ENCODE measurements at places on chromosomes 13 and 19. TPM values are rescaled to one million over a fixed set of nuclear protein-coding genes. Genes with fewer than 3 reads are reported as not detected.

- no peak overlapping the region for H3K27ac ChIP-seq
- H3K4me1 ChIP-seq, result peaks cover 23% of the 10 kb centered on the region
- no peaks in the 10 kb centered on the region for H3K27me3 ChIP-seq
- peak overlapping the region; percentile 81 for H3K4me3 ChIP-seq
- peak; percentile 53 for DNase-seq
These were observed 839 bp upstream of the CKAP2 start for GRCh38 chr13:52454459-52454819.

GRCh38 chr13:70483599-70484276, 375.5 kb upstream of the KLHL1 start:
- H3K36me3 ChIP-seq, result no peaks in the 10 kb centered on the region
- no peaks in the 10 kb centered on the region for H3K27me3 ChIP-seq
- H3K4me3 ChIP-seq, result no peak overlapping the region
- no peak for DNase-seq
- no peaks in the 10 kb centered on the region for H3K4me1 ChIP-seq

- no peaks in the 10 kb centered on the region for H3K27me3 ChIP-seq
- H3K27ac ChIP-seq, result no peak overlapping the region
- no peak overlapping the region for H3K4me3 ChIP-seq
- DNase-seq, result no peak
- H3K36me3 ChIP-seq, result no peaks in the 10 kb centered on the region
These were observed 112.3 kb downstream of the SLC7A1 start for GRCh38 chr13:29483211-29483610.

DNA sequence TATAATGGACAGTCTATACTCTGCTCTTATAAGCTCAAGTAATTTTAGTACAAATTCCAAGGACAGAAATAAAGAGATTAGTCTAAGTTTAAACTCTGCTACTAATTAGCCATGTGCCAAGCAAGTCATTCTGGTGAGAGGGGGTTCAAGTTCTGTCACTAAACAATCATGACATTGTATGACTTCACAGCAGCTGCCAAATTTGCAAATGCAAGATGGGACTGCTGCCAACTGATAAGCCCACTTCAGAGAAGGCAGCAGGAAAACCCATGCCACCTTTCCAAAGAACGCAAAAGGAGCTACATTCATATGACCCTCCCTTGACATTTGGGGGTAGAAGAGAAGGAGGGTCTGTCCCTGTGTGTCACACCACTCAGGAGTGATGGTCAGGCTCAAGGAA, 60.7 kb upstream of the RFXAP start:
- no peak overlapping the region for H3K4me3 ChIP-seq
- no peaks in the 10 kb centered on the region for H3K27me3 ChIP-seq
- no peaks in the 10 kb centered on the region for H3K36me3 ChIP-seq
- DNase-seq, result no peak
- H3K27ac ChIP-seq, result no peak overlapping the region
- H3K4me1 ChIP-seq, result no peaks in the 10 kb centered on the region

THSD1 gene
- total RNA-seq, result 1.1 TPM

SLC25A41 gene
- 0.14 TPM for total RNA-seq

DNA sequence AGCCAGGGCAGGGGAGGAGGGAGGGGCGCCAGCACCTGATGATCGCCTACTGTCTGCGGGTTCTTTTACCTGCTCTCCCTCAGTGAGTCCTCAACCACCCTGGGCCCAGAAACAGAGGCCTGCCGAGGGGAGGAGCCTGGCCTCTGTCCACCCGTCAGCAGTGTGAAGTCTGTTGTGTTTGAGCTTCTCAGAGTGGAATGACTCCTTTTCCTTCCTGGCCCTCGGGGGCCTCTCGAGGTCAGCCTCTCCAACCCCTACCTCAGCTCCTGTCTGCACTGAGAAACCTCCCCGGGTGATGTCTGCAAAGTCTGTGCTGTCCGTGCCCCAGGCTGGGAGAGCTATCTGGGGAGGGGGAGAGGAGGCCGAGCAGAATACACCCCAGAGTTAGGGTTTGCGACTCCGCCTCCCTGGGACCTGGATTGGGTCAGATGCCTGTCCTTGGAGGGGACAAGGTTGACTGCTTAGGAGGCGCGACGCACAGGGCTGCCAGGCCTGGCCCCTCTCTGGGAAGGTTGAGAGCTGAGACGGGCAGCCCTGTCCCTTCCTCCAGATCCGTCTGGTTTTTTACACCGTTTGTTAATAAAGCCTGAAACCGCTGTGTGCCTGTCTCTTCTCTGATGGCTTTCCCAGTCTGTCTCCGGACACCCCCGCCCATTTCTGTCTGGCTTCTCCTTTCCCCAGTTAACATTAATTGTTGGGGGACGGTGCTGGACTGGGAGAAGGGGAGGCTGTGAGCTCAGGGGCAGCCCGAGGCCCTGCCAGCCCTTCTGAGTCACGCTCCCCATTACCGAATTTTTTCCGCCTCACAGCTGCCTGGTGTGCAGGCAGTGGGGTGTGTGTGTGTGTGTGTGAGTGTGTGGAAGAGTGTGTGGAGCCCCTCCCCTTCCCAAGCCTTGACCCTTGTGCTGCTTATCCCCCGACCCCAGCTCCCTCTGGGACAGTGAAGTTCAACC, 989 bp upstream of the SSC5D start:
- peaks cover 3% of the 10 kb centered on the region for H3K4me1 ChIP-seq
- peaks cover 8% of the 10 kb centered on the region for H3K36me3 ChIP-seq
- DNase-seq, result no peak

- H3K27me3 ChIP-seq, result no peaks in the 10 kb centered on the region
- peaks cover 30% of the 10 kb centered on the region for H3K4me1 ChIP-seq
- H3K36me3 ChIP-seq, result peaks cover 2% of the 10 kb centered on the region
These were observed 15.2 kb downstream of the PLEKHF1 start for GRCh38 chr19:29680447-29680846.

- H3K4me1 ChIP-seq, result no peaks in the 10 kb centered on the region
- peak overlapping the region; percentile 14 for H3K4me3 ChIP-seq
- no peaks in the 10 kb centered on the region for H3K27me3 ChIP-seq
- DNase-seq, result no peak
These were observed 2.0 kb downstream of the ZSCAN1 start for GRCh38 chr19:58035863-58036262.

DNA sequence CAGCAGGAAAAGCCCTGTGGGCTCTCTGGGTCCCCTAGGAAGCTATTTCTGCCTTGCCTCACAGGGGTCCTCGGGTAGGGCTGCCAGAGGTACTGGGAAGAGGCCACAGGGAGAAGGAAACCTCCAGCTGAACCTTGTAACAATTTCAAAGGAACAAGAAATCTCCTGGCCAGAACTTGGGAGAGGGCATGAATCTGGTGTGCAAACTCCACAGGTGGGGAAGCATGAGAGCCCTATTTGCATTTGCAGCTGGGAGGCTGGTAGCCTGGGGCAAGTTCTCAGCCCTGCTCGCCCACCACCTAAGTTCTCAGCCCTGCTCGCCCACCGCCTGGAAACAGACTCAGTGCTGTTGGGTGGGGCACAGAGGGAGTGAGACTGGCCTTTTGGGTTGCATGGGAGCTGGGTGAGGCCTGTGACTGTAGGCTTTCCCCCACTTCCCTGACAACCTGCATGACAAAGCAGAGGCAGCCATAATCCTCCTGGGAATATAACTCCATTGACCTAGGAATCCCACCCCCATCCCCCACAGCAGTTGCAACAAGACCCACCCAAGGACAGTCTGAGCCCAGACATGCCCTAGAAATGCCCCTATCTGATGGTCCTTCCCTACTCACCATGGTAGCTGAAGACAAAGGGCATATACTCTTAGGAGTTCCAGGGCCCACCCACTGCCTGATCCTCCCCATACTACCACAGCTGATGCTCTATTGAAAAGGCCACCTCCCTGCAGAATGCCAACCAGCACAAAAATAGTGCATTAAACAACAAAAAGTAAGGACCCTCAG, 11.7 kb downstream of the UGGT2 start:
- DNase-seq, result no peak
- no peak overlapping the region for H3K4me3 ChIP-seq
- no peaks in the 10 kb centered on the region for H3K36me3 ChIP-seq
- H3K4me1 ChIP-seq, result no peaks in the 10 kb centered on the region
- H3K27ac ChIP-seq, result no peak overlapping the region
- H3K27me3 ChIP-seq, result no peaks in the 10 kb centered on the region

- H3K4me3 ChIP-seq, result no peak overlapping the region
- no peaks in the 10 kb centered on the region for H3K36me3 ChIP-seq
- DNase-seq, result no peak
- H3K4me1 ChIP-seq, result no peaks in the 10 kb centered on the region
- H3K27ac ChIP-seq, result no peak overlapping the region
- H3K27me3 ChIP-seq, result no peaks in the 10 kb centered on the region
These were observed 217.3 kb downstream of the LHFPL6 start for GRCh38 chr13:39385621-39386231.

- no peaks in the 10 kb centered on the region for H3K36me3 ChIP-seq
- H3K4me1 ChIP-seq, result no peaks in the 10 kb centered on the region
- peaks cover 2% of the 10 kb centered on the region for H3K27me3 ChIP-seq
- no peak overlapping the region for H3K4me3 ChIP-seq
- DNase-seq, result no peak
These were observed 76.0 kb upstream of the LSM14A start for GRCh38 chr19:34096020-34096915.

- no peaks in the 10 kb centered on the region for H3K4me1 ChIP-seq
- no peaks in the 10 kb centered on the region for H3K27me3 ChIP-seq
- peak overlapping the region; percentile 23 for H3K27ac ChIP-seq
- no peaks in the 10 kb centered on the region for H3K36me3 ChIP-seq
These were observed 635.4 kb upstream of the ARGLU1 start for GRCh38 chr13:107203146-107203847.
